ENCODE measurements at places on chromosomes 6 and 20.

DNA sequence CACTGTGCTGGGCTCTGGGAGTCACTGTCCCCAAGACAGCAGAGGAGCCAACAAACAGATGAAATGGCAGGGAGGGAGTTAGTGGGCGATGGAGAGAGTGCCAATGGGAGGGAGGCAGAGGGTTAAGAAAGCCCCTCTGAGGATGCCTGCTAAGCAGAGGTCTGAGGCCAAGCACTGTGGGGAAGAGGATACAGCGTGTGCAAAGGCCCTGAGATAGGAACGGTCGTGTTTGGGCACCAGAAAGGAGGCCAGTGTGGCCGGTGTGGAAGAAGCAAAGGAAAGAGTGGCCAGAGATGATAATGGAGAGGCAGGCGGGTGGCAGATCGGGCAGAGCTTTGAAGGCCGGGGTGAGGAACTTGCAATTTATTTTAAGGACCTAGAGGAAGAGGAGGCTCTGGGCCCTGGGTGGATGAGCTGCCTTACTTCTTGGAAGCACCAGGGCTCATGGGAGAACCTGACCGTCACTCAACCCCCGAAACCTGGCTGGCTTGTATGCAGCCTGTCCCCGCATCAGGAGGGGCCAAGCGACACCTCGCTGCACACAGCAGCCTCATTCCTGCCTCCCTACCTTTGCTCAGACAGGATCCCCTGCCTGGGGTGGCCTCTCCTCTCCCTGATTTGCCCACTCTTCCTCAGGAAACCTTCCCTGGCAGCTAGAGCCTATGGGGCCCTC, 73.0 kb downstream of the KCNB1 start:
- no peak for DNase-seq

DNA sequence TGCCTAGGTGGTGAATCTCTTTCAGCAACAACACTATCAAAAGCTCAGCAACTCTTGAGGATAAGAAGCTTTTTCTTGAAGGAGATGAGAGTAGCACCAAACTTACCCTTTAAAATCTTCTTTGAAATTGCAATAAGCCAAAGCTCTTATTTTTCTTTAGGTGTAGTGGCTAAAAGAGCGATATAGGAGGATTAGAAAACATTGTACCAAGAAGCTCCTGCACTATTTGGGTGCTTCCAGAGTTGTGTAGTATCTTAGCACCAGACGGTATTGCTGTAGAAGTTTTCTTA, 1.2 kb downstream of the FUT9 start:
- no peak for DNase-seq

- DNase-seq = no peak
Observed at GRCh38 chr20:63482021-63482587, 9.6 kb upstream of the KCNQ2 start.

DNA sequence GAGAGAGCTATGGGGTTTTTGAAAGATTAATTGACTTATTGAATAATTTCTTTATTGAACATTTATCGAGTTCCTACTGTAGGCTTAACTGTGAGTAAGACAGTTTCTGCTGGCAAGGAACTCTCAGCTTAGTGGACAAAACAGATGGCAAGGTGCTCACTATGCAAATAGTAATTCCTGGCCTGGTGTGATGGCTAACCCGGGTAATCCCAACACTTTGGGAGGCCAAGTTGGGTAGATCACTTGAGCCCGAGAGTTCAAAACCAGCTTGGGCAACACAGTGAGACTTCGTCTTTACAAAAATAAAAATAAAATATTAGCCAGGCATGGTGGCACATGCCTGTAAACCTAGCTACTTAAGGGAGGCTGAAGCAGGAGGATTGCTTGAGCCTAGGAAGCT, 13.5 kb upstream of the TGM2 start:
- DNase-seq = no peak

DNA sequence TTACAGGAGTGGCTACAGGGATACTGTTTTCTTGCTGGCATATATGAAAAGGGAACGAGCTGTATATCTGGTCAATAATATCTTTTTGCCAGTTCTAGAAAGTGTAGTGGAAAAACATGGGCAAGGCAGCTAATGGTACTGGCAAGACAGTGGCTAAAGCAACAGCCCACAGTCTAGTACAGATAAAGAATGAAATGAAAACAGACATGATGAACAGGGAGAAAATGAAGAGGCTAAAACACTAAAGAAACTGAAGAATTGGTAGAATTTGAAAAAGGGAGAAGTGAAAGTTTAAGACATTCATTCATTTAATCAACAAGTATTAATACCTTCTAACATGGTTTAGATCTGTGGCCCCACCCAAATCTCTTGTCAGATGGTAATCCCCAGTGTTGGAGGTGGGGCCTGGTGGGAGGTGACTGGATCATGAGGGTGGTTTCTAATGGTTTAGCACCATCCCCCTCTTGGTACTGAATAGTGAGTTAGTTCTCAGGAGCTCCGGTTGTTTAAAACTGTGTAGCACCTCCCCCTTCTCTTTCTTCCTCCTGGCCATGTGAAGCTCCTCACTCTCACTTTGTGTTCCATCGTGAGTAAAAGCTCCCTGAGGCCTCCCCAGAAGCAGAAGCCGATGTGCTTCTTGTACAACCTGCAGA, 18.1 kb downstream of the FAM184A start:
- DNase-seq = no peak

GRCh38 chr6:106120006-106120405, 33.9 kb downstream of the PRDM1 start:
- DNase-seq = no peak

- DNase-seq = no peak
Observed at GRCh38 chr6:52577778-52578463, 1.1 kb upstream of the TRAM2 start.

DNA sequence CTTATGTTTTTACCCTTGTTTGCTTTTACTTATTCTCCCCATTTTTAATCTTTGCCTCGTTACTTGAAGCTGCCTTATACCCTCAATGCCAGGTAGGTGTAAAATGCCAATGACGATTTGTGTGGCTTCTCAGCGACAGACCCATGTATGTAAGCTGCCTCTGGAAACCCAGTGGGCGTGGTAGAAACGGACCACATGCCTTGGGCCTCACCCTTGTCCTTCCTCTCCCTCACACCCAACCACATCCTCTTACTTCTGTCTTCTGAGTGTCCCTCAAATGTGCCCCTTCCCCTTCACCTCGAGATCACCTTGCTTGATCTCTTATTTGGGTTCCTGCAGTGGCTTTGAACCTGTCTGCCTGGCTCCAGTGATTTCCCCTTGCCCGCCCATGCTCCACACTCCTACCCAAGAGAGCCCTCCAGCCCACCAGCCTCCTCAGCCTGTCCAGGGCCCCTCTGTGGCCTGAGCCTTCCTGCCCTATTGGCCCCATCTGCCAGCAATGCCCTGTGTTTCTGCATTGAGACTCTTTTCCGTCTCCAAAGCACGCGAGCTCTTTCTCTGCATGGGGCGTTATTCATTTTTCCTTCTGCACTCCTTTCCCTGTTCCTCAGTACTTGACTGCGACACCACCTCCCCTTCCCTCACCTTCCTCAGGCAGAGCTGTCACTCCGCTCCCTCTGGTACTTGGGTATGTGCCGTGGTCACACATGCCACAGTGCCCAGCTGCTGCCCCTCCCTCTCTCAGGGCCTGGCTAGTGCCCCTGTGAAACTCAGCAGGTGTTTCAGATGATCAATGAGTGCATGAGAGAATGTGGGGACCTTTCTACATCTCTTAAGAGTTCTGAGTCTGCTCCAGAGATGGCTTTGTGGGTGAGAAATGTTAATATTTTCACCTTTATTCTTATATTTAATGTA, 115.4 kb downstream of the SLX4IP start:
- no peak for DNase-seq

DNA sequence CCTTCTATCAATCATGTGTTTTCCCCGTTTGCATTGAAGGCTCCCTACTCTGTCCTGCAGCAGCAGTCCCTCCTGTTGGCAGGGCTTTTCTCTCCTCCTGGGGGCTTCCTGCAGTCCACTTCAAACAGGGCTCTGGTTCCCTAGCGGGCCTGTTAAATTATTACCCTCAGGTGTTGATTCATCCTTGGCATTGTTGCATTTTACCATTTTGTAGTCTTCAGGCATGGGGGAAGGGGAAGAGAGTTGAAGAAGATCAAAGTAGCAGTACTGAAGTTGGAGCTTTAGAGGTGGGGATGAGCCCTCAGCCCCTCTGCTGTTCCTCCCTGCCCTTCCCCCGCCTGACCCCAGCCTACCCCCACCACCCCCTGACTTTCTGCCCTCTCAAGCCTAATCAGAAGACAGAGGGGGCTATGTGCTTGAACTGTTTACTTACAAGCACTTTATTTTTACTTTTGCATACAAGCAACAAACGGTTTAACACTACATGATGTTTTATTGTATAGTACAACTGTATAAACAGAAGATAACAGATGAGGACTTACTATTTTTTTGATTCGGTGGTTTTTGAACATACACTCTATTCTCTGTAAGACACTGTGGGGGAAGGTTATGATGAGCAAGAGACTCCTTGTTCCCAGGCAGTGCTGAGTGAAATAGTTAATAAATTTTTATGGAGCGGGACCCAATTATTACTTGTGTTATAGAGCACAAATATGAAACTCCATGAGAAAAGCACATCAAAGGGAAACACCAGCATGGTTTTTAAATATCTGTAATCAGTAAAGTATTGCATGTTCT, 169.7 kb downstream of the EYA4 start:
- DNase-seq = no peak

DNA sequence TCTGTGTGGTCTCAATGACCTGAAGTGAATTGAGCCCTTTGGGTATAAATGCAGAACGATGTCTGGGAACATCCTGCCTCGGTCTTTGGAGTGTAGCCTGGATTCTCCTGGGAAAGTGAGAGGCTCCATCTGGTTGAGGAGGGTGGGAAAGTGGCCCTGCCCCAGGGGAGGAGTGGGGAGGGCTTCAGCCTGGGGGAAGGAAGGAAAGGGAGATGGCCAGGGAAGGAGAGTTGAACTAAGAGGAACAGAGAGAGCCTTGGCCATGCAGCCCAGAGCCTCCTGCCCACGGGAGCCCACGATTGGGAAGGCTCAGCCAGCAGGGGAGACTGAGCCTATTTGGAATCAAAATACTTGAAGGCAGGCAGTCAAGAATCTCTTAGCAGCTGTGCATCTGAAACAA, 2.3 kb upstream of the EPB41L1 start:
- no peak for DNase-seq

- no peak for DNase-seq
Observed at GRCh38 chr6:10151144-10151915, 263.5 kb downstream of the TFAP2A start.

GRCh38 chr6:88107241-88107640, 58.9 kb downstream of the CNR1 start:
- no peak for DNase-seq

- DNase-seq = no peak
Observed at GRCh38 chr6:44009425-44010321, 117.6 kb downstream of the MRPL14 start.

DNA sequence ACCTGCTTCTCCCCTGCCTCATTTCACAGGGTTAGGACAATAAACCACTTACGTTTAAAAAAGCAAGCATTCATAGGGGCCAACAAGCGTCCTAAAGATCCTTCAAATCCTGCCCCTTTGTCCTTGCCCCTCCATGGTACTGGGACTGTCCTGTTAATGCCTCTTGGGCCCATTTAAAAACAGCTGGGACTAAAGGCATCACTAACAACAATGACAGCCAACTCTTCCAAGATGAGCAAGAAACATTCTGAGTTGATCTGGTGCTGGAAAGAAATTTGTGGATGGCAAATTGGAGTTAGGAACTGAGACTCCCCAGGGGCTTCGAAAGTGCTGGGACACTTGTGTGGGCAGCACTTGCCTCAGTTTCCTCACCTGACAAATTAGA, 93.4 kb downstream of the ZMYND8 start:
- no peak for DNase-seq

- no peak for DNase-seq
Observed at GRCh38 chr6:104413767-104414166, 446.0 kb downstream of the HACE1 start.

- no peak for DNase-seq
Observed at GRCh38 chr6:25774120-25774715, 19.7 kb downstream of the SLC17A4 start.

DNA sequence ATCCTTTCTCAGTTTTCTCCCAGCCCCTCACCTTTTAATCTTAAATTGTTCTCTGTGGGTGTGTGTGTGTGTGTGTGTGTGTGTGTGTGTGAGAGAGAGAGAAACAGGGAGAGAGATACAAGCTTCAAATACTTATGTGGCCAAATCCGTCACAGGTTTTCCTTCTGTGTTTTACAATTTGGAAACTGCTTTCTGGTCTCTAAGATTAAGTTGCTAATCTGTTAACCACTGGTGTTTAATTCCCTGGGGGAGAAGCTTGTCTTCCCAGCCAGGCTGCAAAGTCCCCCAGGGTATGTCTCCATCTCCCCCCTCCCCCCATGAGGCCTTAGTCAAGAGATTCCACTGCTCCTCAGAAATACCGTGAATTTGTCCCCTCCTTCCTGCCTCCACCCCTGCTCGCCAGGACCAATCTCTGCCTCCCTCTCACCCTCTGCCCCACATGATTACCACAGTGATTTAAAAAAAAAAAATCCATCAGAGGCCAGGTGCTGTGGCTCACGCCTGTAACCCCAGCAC, 49.0 kb downstream of the RIPOR3 start:
- no peak for DNase-seq

DNA sequence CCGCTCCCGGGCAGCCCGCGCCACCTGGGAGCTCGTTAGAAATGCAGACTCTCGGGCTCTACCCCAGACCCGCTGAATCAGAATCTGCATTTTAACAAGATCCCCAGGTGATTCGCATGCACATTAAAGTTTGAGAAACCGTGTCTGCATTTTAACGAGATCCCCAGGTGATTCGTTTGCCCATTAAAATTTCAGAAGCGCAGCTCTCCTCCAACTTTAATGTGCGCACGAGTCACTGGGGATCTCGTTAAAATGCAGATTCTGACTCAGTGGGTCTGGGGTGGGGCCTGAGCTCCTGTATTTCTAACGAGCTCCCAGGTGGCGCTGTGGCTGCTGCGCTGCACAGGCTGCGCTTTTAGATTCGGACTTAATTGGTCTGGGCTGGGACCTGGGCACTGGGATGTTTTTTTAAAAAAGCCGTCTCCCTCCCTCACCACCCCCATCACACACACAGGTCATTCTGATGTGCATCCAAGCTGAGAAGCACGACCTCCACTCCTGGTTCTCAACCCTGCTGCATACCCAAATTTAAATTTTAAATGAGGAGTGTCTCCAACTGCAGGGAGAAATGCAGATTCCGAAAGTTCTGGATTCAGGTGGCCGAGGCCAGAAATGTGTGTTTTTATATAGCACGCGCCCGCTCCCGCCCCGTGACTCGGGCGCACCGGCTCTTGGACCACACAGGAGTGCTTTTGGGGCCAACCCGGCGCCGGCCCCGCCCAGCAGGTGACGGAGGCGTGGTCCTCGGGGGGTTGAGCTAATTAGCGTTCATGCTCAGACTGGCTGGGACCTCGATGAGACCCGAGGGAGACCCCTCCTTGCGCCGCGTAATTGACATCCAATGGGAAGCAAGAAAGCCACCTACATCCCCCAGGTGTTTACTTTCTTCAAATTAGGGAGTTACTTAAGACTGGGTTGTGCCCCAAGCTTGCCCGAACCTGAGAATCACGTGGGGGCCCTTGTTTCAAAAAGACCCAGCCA, 85.8 kb downstream of the ZFP64 start:
- no peak for DNase-seq

GRCh38 chr20:48793776-48794175, 34.0 kb downstream of the PREX1 start:
- no peak for DNase-seq

Data from esophagus squamous epithelium (tissue), 5 donors.